ENCODE measurements at places on chromosomes 3 and 15.

GRCh38 chr3:170734043-170734734 is 135.8 kb downstream of the RPL22L1 start:
- no peak for DNase-seq

DNA sequence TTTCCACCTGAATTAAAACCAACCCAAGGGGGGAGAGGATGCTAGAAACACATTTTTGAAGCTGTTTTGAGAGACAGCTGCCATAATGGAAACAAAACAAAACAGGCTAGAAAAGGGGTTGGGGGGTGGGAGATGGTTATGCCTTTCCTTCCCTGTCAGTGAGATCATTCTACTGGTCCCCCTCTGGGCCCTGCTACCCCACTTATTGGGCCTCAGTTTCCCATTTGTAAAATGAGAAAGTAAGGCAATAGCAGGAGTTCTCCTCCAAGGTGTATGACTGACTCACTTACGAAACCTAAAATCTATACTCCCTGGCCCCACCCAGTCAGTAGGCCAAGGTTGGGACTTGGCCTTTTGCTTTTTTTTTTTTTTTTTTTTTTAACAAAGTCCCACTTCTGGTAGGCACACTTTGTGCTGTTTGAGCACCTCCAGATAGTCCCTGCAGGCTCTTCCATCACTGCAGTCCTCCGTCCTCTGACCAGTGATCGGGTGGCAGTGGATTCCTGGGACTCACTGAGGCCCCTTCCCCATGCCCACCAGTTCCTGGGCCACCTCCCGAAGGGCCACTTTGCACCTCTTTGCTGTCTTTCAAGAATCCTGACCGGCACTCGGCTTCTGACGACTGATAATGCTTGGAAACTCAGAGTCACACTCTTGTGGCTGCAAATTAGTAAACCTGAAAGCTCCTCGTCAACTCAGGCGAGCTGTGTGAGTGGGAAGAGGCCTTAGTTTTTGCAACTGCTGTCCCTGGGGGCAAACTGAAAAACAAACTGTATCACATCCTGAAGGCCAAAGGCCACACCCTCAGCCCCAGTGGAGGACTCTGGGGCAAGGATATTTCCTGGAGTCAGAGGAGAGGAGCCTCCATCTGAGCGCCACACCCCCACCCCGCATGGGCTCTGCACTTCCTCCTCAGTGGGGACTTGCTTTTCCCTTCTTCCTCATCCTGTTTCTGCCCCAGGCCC is 6.7 kb upstream of the PSTPIP1 start:
- DNase-seq, result peak; percentile 51

DNA sequence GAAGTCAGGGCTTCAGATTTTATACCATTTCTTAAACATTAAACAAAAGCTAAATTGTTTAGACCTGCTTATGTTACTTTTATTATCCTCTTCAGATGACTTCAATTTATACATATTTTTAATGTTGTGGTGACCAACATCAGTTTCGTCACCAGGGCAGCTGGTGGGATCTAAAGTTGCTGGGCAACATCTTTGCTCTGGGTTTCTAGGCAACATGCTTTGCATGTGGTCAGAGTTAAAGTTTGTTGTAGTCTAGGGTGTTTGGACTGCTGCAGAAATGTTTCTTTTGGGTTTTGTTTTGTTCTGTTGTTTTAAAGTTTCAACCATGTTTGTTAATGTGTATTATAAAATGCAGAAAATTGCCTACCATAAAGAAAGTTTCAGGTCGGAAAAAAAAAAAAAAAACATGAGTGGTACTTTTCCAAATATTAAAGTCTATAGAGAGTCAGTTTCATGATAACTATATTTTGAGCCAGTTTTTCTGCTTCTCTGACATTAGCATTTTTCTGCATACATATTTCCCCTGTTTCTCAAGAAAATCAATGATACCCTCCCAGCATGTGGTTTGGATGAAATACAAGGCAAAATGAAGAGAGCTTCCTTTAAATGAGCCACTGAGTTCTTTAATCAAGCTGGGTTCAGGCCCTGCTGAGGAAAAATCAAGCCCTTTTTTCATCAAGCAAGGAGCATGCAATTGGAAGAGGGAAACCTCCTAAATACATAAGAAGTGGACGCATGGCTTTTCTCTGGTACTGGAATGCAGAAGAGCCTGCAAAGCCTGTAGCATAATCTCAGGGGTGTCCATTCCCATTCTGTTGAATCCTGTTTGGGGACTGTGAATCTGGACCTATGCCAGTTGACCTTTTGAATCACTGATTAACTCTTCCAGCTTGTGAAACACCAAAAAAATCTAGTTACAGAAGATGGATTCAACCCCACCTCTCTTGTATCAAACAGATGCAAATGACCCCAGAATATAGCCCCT is 35.0 kb upstream of the VGLL3 start:
- DNase-seq, result no peak

GRCh38 chr15:88848203-88848602 is 45.0 kb downstream of the ACAN start:
- DNase-seq, result no peak

GRCh38 chr3:52775877-52776276 is 1.5 kb upstream of the ITIH1 start:
- DNase-seq, result no peak

- DNase-seq, result no peak
Observed at GRCh38 chr3:98556164-98557130, 24.7 kb downstream of the GPR15 start.

DNA sequence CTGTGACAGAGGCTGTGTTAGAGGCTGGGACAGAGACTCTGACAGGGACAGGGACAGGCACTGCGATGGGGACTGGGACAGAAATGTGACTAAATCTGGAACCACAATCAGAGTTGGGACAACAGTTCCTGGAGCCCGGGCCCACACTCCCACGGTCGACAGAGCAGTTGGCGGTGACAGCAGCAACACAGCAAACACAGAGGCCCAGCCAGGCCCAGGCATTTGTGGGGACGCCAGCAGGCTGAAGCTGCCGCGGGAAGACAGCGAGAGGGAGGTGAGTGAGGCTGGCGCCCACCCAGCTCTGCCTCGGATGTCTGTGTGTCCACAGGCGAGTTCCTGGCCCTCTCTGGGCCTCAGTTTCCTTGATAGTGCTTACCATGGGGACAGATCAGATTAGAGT is 9.3 kb upstream of the HCN4 start:
- no peak for DNase-seq

- DNase-seq, result no peak
Observed at GRCh38 chr15:94360251-94360685, 128.9 kb downstream of the MCTP2 start.

- DNase-seq, result no peak
Observed at GRCh38 chr15:46301291-46301690, 666.5 kb downstream of the SQOR start.

DNA sequence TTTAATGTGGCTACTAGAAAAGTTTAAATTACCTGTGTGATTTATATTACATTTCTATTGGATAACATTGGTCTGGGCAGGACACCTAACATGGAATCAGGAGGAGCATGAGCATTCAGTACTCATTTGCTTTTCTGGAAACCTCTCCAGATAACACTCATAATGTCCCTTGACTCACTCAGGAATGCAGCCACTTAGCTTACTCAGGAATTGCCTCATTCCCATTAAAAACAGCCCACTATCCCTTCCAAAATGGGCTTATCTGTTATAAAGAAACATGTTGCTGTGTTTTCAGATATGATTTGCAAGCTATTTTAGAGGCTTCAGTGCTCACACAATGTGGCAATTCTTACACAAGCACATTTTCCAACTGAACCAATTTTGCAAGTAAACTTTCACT is 17.1 kb downstream of the GBE1 start:
- DNase-seq, result no peak

DNA sequence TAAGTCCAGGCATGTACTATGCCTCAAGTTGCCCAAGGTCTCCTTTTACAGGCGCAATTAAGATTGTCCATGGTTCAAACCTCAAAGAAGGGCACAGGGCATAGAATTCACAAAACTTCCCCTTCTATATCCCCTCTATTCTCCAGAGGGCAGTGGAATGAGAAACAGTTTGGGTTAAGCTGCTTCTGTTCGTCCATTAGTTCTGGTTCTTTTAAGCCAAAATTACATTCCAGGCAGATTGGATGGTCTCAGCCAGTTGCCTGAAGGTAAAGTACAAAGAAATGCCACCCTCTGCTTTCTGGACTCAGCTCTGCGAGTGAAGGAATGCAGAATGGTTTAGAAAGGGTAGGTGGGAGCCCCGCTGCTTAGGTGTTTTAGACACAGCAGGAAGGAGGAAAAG is 200.7 kb downstream of the GREM1 start:
- DNase-seq, result no peak

DNA sequence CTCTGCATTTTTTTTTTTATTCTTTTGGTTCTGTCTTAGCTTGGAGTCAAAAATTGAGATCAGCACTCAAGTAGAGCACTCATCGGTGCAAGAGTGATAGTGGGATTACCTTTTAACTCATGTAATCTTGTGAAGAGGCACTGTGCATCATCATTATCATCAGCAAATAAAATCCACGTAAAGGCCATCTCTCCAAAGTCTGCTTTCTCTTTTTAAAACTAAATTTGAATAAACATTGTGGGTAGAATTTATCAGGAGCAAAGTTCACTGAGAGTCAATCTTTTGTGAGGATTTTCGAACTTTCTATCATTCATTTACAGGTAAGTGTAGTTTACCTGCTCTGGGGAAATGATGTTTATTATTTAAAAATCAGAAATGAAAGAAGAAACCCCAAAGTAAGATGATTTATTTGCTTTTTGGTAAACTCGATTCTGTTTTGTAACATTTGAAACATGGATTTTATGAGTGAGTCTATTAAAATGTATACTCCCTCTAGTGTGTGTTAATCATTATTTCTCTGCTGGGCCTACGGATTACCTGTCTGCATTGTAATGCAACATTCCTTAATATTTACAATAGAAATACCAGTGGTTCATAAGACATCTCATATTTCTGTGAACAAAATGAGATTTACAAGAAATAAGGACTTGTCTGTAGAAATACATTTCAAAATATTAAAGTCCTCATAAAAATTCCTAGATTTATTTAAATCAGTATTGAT is 327.7 kb upstream of the NAALADL2 start:
- no peak for DNase-seq

GRCh38 chr3:150114873-150115540 is 144.3 kb upstream of the PFN2 start:
- no peak for DNase-seq

- no peak for DNase-seq
Observed at GRCh38 chr15:51755790-51756189, 4.4 kb downstream of the TMOD2 start.

DNA sequence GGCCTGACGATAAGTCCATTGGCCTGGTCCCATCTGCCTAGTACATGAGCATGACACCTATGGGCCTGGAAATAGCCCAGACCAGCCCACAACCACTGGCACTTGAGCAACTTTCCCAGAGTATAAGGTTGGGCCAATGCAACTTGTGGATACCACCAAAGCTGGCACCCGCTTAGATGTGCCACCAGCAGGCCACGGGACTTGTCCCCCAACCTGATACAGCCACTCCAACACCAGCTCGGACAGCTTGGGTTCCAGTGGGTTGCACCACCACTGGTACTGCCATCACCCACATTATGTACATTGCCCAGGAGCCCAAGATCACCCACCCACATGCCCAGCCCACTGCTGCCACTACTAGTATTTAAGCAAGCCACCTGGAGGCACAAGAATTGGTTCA is 381.2 kb downstream of the GBE1 start:
- DNase-seq, result no peak

GRCh38 chr15:98743177-98743576 is 94.8 kb downstream of the IGF1R start:
- DNase-seq, result no peak

DNA sequence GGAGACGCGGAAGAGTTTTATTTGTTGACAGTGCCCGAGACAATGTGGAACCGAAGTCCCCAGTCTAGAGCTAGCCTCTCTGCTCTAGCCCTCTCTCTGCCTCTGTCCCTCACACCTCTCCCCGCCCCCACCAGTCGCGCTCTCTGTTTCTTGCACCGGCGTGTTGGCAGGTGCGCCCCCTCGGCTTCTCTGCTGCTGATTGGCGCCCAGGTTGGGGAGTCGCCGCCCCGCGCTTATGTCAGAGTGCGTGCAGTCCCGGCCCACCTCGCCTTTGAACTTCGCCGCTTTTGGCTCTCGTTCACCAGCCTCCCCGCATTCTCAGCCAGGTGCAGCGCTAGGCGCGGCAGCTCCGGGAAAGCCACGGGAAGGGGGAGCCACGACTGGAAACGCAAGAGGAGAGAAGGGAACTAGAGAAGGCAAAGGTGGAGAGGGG is at the start of gene SOX14:
SOX14 (plus strand) TSS at position 315 of the 433 bp plus-strand sequence. CDS start 470 bp downstream, outside the sequence.
- DNase-seq, result no peak

GRCh38 chr15:41735046-41735445 is 39.2 kb upstream of the MAPKBP1 start:
- DNase-seq, result no peak

DNA sequence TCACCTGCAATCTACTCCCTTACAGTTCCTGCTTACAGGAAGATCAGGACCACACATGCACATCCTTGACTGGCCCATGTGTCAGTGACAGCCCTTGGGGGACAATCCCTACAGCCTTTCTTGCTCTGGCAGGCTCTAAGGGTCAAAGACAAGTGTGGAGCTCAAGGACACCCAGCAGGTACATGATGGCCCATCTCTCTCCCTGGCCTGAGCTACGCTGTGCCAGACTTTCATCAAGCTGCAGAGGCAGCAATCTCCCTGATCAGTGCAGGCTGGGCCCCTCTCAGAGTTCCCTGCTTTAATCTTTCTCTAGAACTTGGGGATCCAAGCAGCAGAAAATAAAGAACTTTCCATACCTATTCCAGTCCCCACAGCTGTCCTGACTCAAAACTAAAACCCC is 2.6 kb downstream of the SEMA7A start:
- DNase-seq, result no peak

- DNase-seq, result no peak
Observed at GRCh38 chr15:40336744-40337122, 4.0 kb downstream of the CCDC9B start.

DNA sequence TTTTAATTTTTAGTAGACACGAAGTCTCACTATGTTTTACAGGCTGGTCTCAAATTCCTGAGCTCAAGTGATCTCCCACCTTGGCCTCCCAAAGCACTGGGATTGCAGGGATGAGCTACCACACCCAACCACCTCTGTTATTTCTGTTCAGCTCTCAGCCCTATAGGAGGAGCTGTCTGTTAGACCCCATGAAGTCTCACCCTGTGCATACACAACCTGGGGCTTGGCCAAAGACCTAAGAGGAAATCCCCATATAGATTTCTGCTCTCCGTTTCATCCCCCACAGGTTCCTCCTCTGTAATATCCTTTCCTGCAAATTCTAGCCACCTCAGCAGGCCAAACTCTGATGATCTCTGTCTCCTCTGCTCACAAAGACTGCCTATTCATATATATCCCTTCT is 56.6 kb upstream of the CTDSPL2 start:
- DNase-seq, result no peak

GRCh38 chr3:135097276-135097946 is 302.4 kb downstream of the EPHB1 start:
- DNase-seq, result no peak

All from activated CD4-positive, alpha-beta T cell treated with anti-CD3 and anti-CD28 coated beads, Interleukin-2, amount 50 U/mL, for 24 hours (primary cell).